H4 (cell line): ENCODE measurements at places on chromosomes 16 and 17. TPM values are rescaled to one million over a fixed set of nuclear protein-coding genes. Genes with fewer than 3 reads are reported as not detected.

DNA sequence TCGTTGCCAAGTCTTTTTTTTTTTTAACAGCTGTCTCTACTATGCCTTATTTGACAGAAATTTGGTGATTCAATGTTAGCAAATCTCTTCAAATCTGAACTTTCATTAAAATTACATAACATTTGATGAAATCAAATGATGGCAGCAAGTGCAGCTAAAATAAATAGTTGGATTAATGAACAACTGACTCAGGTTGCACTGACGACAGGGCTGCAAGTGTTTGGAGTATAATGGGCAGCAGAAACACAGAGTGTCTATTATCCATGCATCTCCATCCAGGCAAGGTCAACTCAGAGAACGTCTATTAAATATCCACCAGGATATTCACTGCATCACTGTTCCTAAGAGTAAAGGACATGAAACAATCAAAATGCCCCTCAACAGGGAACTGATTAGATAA, 109.8 kb downstream of the SLC39A11 start:
- DNase-seq: no peak

DNA sequence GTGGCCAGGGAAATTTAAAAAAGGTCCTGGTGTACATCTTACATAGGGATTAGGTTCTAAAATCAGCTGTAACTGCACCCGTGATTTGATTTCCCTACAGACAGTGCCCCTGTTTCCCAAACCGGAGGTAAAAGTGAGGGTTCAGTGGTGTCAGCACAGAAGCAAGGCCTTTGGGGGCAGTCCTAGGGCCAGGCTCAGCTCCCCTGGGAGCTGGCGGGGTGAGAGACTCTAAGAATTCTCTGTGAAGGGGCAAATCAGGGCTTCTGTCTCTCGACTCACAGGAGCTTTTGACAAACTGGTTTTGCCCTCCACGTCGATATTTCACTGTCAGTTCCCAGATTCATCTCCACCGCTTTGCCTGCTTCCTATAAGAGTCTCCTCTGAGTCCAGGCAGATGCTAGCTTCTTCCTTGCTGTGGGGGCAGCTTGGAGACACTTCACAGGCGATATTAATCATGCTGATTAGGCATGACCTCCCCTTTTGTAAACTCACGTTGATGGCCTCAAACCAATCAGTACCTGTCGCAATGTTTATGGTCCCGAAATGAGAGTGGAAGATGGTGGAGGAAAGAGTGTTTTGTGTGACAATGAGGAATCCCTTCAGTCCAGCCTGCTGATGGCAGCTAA, 234.2 kb upstream of the TOX3 start:
- DNase-seq: no peak

- no peak for DNase-seq
Observed at GRCh38 chr17:68532826-68533225, 20.6 kb downstream of the PRKAR1A start.

DNA sequence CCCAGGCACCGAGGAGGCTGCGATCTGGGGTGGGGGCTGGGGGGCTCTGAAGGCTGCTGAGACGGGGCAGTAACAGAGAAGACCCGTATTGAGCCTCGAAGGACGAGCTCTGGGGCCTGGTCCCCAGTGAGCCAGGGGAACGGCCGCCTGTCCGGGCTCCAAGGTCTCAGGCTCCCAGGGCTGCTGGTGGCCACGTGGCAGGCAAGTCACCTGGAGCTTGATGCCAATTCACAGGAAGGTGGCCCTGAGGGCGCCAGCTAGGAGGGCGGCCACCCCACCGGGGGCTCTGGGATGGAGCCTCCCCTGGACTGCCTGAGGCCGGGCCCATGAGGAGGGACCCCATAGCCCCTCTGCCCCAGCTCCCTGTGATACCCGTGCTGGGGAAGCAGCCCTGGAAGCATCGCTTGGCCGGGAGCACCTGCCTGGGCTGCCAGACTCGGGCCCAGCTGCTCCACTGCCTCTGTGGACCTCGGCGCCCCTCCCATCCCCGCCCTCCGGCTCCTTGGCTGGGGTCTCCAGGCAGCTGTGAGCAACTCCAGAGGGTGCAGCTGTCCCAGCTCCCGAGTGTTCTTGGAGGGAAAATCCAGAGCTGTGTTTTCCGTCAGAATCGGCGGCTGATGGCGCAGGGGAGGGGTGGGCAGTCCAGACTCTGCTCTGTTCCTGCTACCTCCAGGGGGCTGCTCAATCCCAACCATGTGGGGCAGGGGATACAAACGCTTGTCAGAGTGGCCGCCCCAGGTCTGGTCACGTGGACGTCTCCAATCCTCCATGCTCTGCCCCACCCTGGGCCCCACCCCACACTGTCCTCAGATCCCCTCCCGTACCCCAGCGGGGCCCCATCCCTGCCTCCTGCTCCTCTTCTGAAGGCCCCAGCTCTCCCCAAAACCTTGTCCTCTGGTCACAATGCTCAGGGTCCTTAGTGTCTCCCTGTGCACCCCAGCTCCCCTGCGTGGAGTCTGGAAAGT, 67.2 kb upstream of the GNG13 start:
- no peak for DNase-seq

DNA sequence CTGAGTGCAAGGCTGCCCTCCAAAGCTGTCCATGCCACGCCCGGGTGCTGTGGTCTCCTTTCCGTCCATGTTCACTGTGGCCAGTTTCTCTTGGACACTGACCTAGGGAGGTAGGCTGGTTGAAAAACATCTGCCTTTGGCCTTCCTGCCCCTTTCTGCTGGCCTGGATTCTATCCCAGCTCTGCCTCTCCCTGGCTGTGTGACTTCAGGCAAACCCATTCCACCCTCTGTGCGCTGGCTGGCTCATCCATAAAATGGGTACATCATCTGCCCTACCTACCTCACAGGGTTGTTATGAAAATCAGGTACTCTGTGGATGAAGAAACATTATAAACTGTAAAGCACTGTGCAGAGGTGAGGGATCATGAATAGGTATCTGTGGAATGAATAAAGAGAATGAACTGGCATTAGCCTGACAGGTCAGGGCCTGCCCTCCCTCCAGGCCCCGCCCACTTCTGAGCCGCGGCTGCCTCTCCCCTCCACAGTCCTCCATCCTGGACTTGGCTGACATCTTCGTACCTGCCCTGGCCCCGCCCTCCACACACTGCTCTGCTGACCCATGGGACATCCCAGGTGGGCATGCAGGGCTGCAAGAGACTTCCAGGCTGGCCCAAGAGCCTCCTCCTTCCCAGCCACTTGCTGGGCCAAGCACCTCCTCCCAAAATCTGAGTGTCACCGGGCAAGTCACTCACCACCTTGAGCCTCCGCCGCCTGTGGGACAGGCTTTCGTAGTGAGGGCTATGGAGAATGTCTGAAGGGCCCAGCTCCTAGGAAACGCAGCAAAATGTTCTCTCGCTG, 7.0 kb upstream of the SPATA20 start:
- no peak for DNase-seq

DNA sequence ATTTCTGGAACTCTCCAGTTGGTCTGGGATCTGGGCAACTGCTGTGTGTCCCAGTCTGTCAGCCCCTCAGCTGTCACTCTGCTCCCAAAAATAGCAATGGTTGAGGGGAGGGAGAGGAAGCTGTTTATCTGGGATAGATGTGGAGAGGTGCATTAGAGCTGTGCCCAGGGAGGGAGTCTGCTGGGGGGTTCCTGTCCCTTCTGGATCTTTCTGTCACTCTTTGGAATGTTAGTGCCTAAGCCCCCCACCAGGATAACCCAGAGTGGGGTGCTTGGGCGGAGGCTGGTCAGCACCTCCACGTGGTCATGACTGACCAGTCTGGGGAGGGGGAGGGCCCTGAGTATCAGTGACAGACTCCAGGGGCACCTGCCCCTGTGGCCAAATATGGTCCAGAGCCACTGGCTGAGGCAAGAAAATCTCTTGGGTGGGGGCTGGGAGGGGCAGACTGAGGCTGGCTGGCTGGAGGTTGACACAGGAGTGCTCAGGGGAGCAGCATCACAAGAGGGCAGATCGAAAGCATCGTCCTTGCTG, at the start of gene UNC45B:
Gene UNC45B, plus strand, starts transcription at position 443 of the 531 bp plus-strand sequence. CDS start 447 bp downstream, outside the sequence.
- no peak for DNase-seq

- DNase-seq: peak; percentile 48
Observed at GRCh38 chr17:13031718-13032350, 14.0 kb upstream of the ELAC2 start.

DNA sequence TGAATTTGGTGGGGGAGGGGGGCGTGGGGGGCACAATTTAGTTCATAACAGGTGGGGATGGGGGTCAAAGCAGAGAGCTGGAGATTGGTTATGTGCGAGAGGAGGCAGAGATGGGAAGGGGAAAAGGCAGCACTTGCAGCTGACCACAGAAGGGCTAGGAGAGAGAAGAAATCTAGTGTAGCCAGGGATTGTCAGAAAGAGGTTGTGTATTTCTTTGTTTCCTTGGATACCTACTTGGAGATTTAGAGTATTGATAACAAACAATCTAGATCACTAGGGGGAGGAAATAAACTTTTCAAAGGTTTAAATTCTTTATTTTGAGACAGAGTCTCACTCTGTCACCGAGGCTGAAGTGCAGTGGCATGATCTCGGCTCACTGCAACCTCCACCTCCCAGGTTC, 47.1 kb upstream of the YPEL2 start:
- DNase-seq: no peak

DNA sequence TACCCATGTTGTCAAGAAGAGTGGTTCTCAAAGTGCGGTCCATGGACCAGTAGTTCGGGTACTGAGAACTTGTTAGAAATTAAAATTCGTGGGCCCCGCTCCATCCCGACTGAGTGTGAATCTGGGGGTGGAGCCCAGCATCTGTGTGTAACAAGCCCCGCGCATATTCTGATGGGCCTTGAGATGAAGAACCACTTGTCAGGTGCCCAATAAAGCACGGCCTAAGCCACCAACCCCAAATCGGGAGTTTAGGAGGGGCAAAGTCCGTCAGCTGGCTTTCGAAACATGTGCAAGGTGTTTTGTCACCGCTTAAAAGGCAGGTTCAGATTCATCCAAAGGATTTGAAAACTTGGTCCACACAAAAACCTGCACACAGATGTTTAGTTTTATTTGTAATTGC, 29.5 kb downstream of the PSMD12 start:
- no peak for DNase-seq

GRCh38 chr16:21179126-21179982, 20.9 kb downstream of the LDAF1 start:
- no peak for DNase-seq

DNA sequence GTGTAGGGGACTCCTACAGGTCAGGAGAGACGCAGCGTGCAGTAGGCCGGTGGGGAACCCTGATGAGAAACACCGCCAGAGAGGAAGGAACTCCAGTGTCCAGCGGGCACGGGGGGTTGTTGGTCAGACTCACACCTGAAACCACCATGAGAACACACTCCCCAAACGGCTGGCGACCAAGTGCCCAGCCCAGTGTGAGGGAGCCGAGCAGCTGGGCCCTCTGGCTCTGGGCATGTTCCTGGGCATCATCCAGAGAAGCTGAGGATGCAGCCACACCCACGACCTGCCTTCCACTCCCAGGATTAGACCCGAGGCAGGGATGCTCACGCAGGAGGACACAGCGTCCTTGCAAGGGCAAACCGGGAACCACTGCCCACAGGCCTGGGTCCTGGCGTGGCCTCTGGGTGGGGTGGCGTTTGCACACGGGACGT, 108.3 kb upstream of the ZNF750 start:
- no peak for DNase-seq

GRCh38 chr17:60335289-60335688, 56.6 kb downstream of the USP32 start:
- DNase-seq: no peak

- DNase-seq: no peak
Observed at GRCh38 chr16:2092866-2093265, 42.8 kb downstream of the PKD1 start.

DNA sequence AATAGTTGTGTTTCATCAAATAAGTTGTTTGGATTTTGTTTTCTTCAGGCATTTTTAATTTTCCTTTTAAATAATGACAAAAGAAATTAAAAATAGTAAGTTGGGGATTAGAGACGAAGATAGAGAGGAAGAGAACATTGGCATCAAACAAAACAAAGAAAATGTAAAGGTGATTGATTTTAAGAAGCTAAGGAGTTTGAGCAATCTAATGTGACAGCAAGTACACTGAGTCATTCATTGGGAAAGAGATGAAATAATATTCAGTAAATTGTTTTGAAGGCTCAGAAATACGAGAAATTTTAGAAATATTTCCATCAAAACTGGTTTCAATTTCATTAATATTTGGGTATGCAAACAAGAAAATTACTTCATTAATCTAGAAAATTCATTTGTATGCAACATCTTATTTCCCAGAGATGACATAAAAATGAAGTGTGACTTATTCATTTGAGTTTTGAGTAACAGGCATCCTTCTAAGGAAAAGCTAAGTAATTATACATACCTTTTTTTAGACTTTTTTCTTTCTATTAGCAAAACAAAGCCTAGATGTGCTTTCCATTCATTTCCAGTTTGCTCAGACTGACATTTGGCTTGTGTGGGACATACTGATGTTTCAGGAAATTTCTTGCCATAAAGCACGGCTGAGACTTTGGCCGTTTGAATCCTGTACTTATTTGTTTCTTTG, 66.7 kb downstream of the COX10 start:
- no peak for DNase-seq

DNA sequence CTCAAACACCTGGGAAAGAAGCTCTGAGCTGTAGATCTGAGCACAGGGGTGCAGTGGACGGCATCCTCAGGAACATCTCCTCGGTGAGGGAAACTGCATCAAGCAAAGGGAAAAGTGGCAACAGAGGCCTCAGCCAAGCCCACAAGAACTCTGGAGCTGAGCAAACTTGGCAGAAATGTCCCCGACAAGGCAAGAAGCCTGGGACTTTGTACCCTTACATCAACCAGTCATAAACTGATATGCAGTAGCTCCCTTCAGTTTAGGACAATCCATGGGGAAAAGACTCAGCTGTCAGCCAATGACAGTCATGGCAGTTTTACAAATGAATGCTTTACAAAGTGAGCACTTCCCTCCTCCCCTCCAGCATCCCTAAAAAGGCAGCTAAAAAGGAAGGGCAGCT, 210.0 kb upstream of the DYNLRB2 start:
- DNase-seq: no peak

Gene HSF5
- not detected in 2 replicates for total RNA-seq

Gene P2RX1
- not detected in 2 replicates for total RNA-seq

Gene PYCARD
- total RNA-seq: not detected in 2 replicates

Gene CEP295NL
- total RNA-seq: not detected in 2 replicates

Gene C1QTNF8
- total RNA-seq: not detected in 2 replicates

Gene PRRT2
- 0.14 and 1.0 TPM in 2 replicates for total RNA-seq

Gene CMTM2
- total RNA-seq: not detected in 2 replicates

Gene CX3CL1
- total RNA-seq: 0.70 and 0.85 TPM in 2 replicates
